ENCODE measurements at places on chromosomes 13 and 19.

- no peak for DNase-seq
Measured at GRCh38 chr19:11239377-11240000, at the start of gene ANGPTL8. Gene ANGPTL8, plus strand, starts transcription at chr19:11239619. Its CDS starts 19 bp downstream, at chr19:11239638.

DNA sequence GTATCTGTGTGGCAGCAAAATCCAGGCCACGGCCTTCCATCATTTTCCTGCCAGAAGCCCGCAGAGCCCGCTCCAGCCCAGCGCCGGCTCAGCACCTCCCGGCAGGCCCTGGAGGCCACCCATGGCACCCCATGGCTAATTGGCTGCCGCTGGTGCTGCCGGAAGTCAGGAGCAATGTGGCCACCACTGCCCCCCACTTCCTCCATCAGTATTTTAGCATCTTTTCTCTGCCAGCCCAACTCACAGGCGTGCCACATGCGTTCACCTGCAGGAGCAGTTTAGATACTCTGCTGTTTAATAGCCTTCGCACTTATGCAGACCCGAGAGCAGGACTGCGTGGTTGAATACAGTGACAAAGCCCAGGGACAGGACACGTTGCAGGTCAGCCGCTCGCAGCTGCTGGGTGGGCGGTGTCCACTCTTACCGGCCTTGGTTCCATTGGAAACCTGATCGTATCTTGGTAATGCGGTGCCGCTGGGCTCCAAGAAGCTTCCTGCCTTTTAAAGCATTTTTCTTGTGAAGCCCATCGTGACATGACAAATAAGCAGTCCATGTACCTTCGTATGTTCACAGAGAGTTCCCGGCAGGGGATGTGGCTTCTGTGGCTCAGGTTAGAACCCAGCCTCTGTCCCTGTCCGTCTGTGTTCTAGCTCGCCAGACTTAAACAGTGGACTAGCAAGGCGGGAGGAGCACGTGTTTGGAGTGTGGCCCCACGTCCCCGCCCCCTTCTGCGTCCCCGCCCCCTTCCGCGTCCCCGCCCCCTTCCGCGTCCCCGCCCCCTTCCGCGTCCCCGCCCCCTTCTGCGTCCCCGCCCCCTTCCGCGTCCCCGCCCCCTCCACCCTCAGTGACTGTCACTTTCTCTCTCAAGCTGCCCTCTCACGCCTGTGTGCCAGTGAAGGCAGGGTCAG lies 162.0 kb upstream of the SOX1 start:
- DNase-seq: no peak

DNA sequence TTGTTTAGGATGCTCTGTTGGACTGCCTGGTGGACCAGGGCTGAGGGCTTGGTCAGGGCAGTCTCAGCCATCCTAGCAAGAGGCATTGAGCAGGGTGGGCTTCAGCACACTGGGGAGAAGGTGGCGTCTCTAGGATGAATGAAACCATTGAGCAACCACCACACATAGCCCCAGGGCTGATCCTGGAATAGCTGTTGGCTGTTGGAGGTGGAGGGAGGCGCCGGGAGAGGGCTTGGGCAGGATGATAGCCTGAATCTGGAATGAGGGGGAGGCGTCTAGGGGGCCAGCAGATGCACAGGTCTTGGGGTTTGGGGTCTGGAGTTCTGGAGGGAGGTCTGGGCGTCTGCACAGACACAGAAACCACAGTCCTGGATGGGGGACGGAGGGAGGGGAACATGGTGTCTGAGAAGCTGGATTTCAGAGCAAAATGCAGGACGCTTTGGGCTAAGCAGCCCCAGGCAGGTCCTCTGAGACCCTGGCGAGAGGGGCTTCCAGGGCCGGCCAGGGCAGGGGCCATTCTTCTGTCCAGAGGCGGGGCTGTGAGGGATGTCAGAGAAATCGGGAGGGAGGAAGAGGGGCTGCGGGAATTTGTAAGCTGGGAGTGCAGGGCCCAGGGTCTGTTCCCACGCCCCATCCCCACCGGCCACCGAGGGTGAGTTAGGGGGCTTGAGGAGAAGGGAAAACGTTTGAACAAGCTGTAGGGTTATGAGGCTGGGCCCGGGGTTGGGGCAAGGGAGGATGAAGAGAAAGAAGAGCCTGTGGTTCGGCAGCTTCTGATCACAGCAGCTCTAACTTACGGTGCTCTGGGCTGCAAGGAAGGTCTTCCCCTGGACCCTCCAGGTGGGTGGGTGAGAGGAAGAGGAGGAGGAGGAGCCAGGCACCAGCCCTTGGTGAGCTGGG lies 5.2 kb downstream of the TRAPPC5 start:
- no peak for DNase-seq

DNA sequence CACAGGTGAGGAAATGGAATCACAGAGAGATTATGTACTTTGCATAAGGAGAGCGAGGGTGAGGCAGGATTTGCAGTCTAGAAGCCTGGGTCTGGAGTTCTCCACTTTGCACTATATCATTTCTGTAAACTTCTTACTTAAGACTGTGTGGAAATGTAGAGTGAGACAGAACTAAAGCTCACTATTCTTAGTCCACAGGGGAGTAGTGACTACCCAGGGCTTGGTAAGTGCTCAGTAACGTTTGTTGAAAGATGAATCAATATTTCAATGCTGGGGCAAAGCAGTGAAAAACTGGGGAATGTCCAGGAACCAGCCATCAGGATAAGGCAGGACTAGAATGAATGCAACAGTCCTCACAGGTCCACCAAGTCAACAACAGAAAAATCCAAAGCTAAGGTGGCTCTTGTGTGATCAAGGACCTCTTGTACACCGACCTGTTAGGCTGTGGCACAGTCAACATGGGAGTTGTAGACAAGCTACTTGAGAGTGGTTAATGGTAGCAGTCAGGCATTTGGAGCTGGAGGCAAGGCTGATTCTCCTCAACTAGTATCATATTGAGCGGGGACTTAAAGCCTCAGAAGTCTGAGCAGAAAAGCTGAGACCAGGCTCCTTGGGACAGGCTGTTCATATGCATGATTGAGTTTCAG lies 929 bp upstream of the TNFSF13B start:
- DNase-seq: no peak

- no peak for DNase-seq
Measured at GRCh38 chr13:40651866-40652587, 14.4 kb downstream of the FOXO1 start.

GRCh38 chr13:80345771-80346510 lies 5.0 kb upstream of the SPRY2 start:
- DNase-seq: no peak

DNA sequence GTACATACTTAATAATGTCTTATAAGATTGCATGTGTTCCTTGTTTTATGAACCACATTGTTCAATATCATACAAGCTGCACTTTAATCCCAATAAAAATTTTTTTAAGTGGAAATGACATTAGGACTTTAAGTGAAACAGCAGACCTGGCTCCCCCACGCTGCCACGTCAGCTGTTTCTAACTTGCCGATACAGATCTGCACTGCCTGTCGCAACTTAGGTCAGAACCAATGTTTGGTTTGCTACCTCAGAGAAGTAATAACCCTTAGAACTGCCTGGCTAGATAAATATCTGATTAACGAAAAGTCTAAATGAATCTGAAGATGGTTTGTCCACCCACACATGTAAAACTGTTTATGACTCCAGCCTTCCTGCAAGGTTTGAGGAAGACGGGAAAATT lies 327.5 kb upstream of the DACH1 start:
- DNase-seq: no peak

GRCh38 chr19:47417746-47418691 lies 1.3 kb downstream of the MEIS3 start:
- no peak for DNase-seq

DNA sequence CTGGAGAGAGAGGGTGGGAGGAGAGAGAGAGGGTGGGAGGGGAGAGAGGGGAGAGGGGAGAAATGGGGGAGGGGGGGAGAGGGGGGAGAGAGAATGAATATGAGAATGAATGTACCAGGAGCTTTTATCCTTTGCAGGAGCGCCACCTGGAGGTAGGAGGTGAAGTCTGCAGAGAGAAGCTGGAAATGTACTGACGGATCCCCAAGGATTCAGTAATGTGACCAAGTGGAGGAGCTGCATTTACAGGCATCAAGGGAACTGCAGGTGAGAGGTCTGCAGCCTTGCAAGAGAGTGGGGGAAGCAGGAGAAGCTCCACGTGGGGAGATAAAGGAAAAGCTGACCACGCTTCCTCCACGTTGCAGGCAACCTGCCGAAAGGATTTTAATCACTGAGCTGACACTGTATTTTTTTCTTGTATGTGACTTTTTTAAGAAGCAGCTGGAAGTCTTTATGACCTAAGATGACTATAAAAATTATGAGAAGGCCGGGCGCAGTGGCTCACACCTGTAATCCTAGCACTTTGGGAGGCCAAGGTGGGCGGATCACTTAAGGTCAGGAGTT lies 33.7 kb downstream of the VSTM1 start:
- peak; percentile 39 for DNase-seq

DNA sequence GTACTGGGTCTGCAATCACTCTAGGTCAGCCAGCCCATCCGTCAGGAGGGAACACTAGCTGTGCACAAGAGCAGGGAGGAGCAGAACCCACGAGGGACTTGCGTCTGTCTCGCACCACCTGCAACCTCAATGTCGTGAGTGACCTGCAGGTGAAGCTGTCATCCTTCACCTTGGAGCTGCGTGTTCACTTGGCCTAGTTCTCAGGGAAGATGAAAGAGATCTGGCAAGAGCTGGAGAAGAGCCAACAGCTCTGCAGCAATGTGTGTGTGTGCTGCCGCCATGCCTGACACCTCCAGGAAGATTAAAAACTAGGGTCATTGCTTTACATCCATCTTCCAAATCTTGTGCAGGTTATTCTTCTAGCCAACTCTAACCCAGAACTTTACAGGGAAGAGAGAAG lies 117.6 kb upstream of the MRI1 start:
- DNase-seq: no peak

GRCh38 chr19:17829855-17830566 lies 8.7 kb upstream of the INSL3 start:
- no peak for DNase-seq

DNA sequence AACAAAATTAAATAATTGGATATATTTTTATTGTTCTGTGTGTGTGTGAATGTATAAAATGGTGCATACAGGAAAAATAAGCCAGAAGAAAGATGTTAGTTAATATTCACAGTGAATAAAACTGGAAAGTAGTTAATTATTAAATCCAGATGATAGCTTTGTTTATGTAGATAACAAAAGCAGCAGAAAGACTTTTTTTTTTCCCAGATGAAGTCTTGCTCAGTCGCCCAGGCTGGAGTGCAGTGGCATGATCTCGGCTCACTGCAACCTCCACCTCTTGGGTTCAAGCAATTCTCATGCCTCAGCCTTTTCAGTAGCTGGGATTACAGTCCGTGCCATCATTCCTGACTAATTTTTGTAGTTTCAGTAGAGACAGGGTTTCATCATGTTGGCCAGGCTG lies 140.1 kb downstream of the ZNF486 start:
- no peak for DNase-seq

- no peak for DNase-seq
Measured at GRCh38 chr19:40302224-40303011, 17.3 kb upstream of the AKT2 start.

GRCh38 chr13:96130818-96131340 lies 41.0 kb downstream of the HS6ST3 start:
- DNase-seq: no peak

GRCh38 chr19:27876489-27876888 lies 1336.5 kb downstream of the UQCRFS1 start:
- no peak for DNase-seq

- no peak for DNase-seq
Measured at GRCh38 chr13:84239032-84239431, 356.8 kb upstream of the SLITRK1 start.

- no peak for DNase-seq
Measured at GRCh38 chr13:26950546-26950945, 190.0 kb upstream of the GPR12 start.

DNA sequence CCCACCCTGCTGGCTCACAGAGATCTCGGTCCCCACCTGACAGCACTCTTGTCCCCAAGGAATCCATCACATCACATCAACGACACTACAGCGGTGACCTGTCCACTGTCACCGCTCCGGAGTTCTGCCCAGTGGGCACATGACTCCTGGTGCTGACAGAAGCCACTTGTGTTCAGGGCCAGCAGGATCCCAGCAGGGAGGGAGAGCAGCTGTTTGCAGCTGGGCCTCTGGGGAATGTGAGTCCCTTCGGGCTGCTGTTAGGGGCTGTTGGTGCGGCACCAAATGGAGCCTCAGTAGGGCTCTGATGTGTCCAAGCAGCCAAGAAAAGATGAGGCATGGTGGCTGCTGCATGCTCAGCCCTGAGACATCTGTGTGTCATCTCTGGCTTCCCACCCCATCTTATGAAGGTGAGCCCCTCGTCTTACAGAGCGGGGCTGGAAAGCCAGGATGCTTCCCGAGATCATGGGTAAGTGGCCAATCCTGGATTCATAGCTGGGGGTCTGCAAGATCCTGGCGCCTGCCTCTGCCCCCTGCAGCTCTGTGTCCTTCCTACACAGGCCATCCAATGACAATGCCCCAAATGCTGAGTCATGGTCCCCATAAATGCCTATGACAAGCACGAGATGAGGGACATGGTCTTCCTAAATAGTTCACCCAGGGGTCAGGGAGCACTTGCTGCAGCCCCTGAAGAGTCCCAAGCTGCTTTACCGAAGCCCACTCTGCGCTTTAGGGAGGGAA lies 56.0 kb downstream of the F2RL3 start:
- DNase-seq: no peak

GRCh38 chr19:1327125-1327524 lies 41.5 kb downstream of the EFNA2 start:
- DNase-seq: no peak

- peak; percentile 58 for DNase-seq
Measured at GRCh38 chr13:76991432-76991795, 467 bp upstream of the CLN5 start.

DNA sequence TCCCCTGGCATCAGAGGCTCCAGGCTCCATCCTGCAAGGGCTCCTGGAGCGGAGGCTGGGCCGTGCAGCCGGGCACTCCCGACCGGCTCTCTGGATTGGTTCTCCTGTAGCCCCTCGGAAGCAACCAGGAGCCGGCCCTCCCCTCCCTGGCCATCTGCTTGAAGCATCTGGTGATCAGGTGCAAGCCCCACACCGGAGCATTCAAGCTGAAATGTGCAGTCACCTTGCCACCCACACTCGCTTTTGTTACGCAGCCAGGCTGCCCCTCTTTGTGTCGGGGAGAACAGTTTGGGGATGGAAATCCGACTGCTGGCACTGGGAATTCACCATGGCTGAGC lies 258.8 kb downstream of the ZNF536 start:
- DNase-seq: no peak

GRCh38 chr19:19597809-19598306 lies 20.6 kb downstream of the PBX4 start:
- DNase-seq: peak; percentile 40

DNA sequence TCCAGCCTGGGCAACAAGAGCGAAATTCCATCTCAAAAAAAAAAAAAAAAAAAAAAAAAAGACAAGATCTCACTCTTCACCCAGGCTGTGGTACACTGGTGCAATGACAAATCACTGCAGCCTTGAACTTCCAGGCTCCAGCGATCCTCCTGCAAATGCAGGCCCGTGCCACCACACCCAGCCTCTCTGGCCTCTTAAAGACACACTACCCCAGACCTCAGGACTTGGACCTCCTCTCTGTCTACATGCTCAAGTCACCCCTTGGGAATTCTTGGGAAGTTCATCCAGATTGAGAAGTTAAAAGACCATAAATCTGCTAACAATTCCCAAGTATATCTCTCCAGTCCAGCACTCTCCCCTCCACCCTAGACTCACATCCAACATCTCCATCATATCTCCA lies 10.6 kb upstream of the HIPK4 start:
- DNase-seq: no peak
